ENCODE measurements at places on chromosomes 13 and 19.

DNA sequence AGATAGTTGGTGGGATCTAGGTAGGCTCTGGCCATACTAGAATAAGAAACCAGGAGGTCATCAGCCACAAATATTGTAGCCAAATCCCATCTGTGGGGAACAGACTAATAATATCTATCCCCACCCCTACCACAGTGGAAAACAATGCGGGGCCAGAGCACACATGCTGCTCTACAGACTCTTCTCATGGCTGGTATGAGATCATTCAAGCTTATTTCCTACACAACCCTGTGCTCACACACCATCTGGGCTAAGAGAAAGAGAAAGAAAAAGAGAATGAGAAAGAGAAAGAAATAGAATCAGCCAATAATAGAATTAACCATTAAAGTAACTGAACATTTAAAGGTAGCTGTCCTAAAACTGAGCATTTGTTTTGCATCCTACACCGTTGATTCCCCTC lies 1268.4 kb upstream of the SPRY2 start:
- no peak for DNase-seq

DNA sequence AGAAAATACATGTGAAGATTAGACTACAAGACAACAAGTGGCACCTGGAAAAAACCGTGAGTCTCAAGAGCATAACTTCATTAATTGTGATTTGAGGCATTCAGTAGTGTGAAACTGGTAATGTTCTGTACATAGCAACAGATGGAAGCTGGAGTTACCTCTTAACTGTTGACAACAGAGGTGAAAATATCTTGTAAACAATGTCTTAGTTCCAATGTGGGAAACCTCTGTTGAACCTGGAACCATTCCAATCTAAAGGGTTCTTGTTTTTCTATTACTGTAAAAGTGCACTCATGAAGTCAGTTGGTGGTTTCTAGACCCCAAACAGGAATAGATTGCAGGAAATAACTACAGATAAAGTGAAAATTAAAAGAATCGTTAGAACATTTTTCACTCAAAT lies 728.4 kb downstream of the SLITRK1 start:
- DNase-seq: no peak

DNA sequence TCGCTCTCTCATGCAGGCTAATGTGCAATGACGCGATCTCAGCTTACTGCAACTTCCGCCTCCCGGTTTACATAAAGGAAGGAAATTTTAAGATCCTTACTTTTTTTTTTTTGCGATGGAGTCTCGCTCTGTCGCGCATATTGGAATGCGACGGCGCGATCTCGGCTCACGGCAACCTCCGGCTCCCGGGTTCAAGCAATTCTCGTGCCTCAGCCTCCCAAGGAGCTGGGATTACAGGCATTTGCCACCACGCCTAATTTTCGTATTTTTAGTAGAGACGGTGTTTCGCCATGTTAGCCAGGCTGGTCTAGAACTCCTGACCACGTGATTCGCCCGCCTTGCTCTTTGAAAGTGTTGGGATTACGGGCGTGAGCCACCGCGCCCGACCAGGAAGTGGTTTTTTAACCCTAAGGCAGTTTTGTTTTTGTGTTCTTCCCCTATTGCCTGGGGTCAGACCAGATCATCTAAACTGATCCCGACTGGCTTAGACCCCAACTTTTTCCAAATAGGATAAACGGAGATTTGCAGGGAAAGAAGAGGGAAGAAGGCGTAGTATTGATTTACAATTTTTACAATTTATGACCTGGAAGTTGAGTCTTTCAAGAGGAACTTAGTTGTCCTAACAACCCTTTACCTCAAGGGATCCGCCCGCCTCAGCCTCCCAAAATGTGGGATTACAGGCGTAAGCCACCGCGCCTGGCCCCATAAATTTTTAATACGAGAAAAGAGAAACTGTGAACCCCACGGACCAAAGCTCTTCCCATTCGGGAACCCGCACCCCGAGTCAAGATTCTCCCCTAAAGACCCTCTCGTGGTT lies 142.0 kb downstream of the ZNF737 start:
- DNase-seq: peak; percentile 28

DNA sequence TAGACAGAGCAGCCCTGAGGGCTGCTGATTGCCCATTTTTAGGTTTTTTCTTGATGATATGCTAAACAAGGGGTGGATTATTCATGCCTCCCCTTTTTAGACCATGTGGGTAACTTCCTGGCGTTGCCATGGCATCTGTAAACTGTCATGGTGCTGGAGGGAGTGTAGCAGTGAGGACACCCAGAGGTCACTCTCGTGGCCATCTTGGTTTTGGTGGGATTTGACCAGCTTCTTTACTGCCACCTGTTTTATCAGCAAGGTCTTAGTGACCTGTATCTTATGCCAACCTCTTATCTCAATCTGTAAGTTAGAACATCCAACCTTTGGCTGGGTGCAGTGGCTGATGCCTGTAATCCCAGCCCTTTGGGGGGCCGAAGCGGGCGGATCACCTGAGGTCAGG lies 148.0 kb downstream of the PTPRS start:
- DNase-seq: no peak

GRCh38 chr19:33622809-33623511 lies 1.2 kb downstream of the CHST8 start:
- DNase-seq: no peak

GRCh38 chr19:6060600-6061375 lies 49.5 kb downstream of the RFX2 start:
- DNase-seq: no peak

- DNase-seq: peak; percentile 95
Observed at GRCh38 chr19:56507446-56508289, at the start of gene ZNF471. TSS of gene ZNF471 (plus strand) at chr19:56507855. CDS start at chr19:56511572, 3,717 bp downstream.

GRCh38 chr19:5990289-5990797 lies 12.4 kb upstream of the RANBP3 start:
- no peak for DNase-seq

DNA sequence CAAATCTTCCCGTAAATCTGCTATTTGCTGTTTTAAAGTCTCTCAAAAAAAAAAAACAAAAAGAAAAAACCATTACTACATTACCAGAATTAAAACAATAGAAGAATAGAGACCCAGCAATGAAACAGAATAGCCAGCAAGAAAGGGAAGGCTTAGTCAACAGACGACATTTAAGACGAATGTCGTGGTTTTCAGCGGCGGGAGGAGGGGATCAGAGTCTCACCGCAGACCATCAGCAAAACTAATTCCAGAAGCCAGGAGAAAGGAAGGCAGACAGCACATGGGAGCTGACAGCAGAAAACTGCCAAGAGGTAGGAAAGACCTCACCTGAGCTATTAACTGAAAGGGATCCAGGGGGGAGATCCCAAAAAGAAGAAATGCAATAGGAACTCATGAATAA lies 128.9 kb downstream of the RNF17 start:
- DNase-seq: no peak

DNA sequence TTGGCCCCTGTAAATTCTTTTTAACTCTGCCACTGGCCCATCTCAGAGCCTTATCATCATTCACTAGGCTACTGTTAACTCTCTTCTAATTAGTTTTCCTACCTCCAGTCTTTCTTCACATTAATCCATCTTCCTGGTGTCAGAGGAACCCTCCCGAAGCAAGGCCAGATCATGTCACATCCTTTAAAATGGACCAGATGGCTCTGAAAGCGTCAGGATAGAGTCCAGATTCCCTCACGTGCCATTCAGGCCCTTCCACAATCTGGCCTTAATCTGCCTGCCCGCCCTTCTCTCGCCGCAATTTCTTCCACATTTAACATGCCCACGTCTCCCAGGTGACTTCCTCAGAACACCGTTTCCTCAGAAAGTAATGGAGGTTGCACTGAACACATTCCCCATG lies 86.5 kb downstream of the RFC3 start:
- no peak for DNase-seq

- no peak for DNase-seq
Observed at GRCh38 chr13:42569576-42570344, 4.2 kb upstream of the TNFSF11 start.

- peak; percentile 41 for DNase-seq
Observed at GRCh38 chr19:18795540-18795939, 4.4 kb upstream of the COMP start.

DNA sequence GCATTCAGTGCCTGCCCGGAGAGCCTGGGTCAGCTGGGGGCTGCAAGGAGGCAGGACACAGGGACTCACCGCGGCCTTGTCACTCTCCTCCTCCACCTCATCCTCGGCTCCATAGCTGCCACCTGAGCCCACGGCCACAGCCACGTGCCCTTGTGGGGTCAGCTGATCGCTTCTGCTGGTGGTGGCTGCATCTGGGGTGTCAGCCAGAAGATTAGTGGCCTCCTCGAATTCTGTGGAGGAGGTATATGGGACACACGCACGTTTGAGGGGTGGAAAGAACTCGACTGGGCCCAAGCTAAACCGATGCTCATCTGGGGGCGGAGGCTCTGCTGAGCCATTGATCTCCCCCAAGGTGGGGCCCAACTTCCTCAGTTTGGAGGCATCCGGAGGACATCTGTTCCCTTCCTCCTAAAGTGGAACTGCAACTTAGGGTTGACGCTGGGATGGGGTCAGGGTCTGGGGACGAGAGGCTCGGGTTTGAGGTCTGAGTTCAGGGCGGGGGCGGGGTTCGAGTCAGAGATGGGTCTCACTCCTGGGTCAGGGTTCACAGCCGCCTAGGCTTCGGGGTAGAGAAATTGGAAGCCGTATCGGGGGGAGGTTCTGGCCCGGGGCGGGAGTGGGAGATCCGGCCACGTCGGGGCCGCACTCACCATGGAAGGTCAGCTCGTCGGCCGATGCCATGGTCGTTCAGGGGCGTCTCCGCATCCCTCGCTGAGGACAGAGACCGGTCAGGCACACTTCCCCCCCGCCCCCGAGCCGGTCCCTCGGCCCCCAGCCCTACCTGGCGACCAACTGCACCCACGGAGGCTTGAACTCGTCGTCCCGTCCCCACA lies 493 bp downstream of the YIPF2 start:
- no peak for DNase-seq

GRCh38 chr13:113809934-113810333 lies 50.9 kb downstream of the TMEM255B start:
- no peak for DNase-seq

- DNase-seq: peak; percentile 22
Observed at GRCh38 chr19:11125994-11126685, 29.4 kb downstream of the SPC24 start.

- no peak for DNase-seq
Observed at GRCh38 chr19:45939792-45940514, 25.4 kb upstream of the NANOS2 start.

GRCh38 chr19:2984215-2984528 lies 6.8 kb downstream of the TLE6 start:
- DNase-seq: no peak

DNA sequence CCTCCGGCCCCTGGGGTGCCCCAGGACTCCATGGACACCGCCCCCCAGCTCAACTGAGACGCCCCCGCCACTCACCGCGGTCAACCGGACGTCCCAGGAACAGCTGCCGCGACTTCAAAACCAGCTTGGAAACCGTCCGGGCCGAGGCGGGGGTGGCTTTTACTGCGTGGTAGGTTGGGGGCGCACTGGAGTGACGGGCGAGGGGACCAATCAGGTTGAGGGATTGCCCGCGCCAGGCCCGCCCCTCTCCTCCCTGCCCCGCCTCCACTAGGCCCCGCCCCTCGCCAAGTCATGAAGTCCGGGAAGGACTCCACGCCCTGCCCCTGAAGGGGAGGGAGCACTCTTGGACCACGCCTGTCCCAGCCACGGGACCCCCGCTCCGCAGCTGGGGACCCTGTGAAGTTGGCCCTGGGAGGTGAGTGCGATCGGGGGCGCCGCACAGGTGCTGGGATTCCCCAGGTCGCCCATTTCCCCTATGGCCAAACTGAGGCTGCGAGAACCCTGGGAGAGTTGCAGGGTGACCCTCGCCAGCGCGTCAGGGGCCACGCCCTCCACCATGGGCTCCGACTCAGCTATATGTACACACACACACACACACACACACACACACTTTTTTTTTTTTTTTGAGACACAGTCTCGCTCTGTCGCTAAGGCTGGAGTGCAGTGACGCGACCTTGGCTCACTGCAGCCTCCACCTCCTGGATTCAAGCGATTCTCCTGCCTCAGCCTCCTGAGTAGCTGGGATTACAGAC lies at the start of gene PLIN3:
Gene PLIN3 (minus strand): TSS at position 134 of the 752 bp plus-strand sequence. CDS start 6,273 bp downstream, outside the sequence.
- DNase-seq: peak; percentile 89

DNA sequence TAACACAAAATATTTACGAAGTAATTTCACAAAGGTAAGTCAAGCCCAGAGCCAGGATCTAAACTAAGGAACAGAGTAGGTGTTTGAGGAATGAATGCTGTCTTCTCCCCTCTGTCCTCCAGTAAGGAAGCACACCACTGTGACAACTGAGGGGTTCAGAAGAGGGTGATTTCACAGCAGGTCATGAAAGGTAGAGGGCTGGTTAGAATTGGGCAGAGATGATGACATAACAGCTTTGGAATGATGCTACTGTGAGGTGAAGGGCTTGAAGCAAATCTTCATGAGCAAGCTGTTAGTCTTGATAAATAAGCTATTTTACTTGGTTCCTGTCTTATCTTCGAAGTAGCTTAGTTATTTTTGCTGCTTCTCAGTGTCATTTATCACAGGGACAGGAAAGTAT lies 498.6 kb downstream of the FGF9 start:
- DNase-seq: no peak

- no peak for DNase-seq
Observed at GRCh38 chr13:99398071-99398470, 90.9 kb upstream of the GPR183 start.

DNA sequence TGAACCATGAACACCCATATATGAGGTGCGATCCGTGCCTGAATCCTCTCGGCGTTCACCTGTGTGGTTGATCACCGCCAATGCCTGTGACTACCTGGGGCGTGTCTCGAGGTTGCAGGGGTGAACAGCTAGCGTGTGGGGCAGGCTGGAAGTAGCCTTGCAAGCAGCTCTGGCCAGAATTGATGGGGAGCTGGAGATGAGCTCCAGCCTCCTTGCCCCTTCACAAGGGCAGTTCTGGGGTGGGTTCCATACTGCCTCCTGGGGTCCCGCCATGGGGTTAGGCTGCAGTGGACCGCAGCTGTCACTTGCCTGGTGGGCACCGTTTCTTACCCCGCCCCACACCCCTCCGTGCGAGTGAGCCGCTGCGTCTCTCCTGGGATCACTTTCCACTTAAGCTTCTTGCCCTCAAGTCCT lies 154.5 kb upstream of the SOX1 start:
- no peak for DNase-seq

Measured in amygdala (tissue), 56 donors.